ENCODE measurements at places on chromosomes 2 and 18.
A peak's percentile ranks its signal among the peaks of the same experiment; 100 is the strongest.

GRCh38 chr2:213227458-213227857 is 56.8 kb upstream of the SPAG16 start:
- no peak for DNase-seq

DNA sequence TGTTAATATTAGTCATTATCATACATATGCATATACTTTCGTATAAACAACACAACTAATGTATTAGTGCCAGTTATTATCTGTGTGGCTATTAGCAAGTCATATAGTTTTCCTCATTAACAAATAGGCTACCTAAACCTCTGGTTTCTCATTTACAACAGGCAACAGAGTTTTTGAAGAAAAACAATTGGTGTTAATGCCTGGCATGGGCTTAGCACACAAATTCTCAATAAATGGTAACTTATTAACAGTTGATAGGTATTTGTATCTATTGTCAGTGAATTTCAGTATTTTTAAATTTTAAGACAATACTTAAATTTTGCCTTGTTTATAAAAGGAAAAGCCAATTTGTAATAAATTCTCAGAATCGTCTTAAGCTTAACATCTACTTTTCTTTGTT is 182.5 kb downstream of the PMAIP1 start:
- no peak for DNase-seq

- no peak for DNase-seq
These were observed 16.2 kb downstream of the ACTG2 start for GRCh38 chr2:73908689-73909652.

DNA sequence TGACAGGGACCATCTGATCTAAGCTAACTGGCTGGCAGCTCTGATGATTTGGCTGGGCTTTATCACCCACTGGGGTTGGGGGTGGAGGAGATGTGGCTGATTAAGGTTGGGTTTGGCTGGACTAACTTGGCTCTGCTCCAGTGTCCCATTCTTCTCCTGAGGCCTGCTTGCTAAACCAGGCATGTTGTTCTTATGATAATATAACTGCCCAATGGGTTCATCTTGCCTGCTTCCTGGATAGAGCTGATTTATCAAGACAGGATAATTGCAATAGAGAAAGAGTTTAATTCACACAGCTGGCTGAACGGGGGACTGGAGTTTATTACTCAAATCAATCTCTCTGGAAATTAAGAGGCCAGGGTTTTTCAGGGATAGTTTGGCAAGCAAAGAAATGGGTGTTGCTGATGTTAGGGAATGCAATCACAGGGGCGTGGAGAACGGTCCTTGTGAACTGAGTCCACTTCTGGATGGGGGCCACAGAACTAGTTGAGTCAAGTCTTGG is 150.4 kb downstream of the PTH2R start:
- DNase-seq, result no peak

GRCh38 chr18:59005262-59005661 is 134.4 kb upstream of the SEC11C start:
- DNase-seq, result no peak

DNA sequence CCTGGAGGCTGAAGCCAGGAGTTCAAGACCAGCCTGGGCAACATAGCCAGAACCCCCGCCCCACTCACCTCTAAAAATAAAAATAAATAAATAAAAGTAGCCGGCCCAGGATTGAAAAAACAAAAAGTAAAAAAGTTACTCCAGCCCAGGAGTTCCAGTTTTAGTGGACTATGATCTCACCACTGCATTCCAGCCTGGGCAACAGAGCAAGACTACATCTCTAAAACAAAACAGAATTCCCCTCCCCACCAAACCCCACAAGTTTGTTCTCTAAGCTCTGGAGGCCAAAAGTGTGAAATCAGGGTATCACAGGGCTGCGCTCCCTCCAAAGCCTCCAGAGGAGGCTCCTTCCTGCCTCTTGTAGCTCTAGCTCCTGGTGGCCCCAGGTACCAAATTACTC is 1.7 kb downstream of the D2HGDH start:
- no peak for DNase-seq

DNA sequence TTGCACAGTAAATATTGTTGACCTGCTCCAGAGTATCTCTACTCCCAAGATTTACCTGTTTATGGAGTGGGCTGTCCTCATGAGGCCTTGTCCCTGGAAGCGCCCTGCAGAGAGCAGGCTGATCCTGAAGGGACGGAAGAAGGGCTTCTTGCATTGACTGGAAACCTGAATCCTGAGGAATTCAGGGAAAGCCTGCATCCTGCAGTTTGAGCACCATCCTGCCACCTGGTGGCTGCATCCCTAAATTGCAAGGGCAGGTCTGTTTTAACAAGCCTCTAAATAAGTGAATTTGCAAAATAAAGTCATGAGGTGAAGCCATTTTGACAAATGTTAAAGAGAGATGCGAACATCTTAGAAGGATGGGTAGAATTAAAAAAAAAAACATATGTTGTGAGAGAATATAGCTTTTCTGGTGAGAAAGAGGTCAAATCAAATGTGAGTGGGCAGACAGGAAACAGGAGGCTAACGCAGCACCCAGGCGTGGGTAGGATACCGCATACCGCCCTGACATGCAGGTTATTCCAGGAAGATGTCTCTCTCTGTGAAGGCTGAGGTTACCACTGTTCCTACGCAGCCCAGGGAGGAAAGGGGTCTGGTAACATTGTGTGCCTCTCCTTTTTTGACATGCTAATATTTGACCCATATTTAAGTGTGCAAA is 754.9 kb downstream of the RNF144A start:
- DNase-seq, result peak; percentile 54

GRCh38 chr18:50469380-50469781 is 90.5 kb upstream of the MAPK4 start:
- no peak for DNase-seq

- no peak for DNase-seq
These were observed 2.7 kb upstream of the GEMIN6 start for GRCh38 chr2:38775097-38775920.

GRCh38 chr2:161844822-161845221 is 220.6 kb downstream of the SLC4A10 start:
- DNase-seq, result no peak

- DNase-seq, result no peak
These were observed 365.3 kb downstream of the TDRD15 start for GRCh38 chr2:21489080-21489479.

GRCh38 chr2:16101196-16101595 is 160.8 kb downstream of the MYCN start:
- no peak for DNase-seq

DNA sequence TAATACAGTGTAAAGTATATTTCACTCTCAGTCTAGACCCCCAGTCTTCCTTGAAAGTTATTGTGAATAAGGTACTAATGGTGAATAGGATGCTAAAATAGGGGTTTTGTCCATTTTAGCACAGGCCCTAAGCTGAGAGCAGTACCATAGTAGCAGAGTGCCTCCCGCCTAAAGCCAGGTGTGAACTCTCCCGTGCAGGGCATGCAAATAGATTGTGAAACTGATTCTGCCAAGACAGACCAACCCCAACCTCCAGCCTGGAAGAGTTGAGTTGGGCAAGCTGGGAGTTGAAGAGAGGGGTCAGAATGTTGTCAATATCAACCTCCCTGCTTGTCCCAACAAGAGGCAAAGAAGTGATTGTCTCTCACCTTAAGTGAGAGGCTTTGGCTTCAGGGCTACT is 97.4 kb upstream of the CYRIA start:
- no peak for DNase-seq

GRCh38 chr2:140865837-140866236 is 1265.0 kb downstream of the LRP1B start:
- no peak for DNase-seq

DNA sequence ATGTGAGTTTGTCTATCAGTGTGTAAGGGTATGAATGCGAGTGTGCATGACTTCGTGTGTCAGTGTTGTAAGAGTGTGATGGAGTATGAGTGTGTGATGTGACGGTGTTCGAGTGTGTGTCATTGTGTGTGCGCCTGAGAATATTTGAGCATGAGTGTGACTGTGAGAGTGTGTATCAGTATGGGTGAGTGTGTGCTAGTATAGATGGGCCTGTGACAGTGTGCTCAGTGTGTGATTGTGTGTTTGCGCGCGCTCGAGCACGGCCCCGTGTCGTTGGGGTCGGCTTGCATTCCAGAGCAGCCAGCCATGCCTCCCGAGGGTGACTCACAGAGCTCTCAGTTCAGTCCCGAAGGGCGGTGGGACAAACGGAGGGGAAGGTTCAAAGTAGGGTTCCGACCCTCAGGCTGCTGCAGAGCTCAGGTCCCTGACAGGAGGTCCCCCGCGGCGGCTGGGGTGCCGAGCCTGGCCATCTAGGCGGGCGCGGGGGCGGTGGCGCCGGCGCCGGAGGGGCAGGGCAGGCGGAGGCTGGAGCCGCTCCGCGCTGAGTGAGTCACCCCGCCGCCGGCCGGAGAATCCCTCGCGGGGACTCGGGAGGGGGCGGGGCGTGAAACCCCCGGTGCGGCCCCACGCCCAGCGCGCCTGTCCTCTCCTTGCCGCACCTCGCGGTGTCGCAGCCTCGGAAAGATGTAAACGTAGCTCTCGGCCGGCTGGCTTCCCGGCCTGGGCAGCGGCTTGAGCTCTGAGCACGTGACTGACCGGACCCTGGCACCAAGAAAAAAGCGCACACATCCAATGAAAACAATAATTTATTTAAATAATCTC is 3.8 kb downstream of the DLX2 start:
- no peak for DNase-seq

Measured in CD4-positive, alpha-beta T cell treated with Interleukin-2 at 100 ng/mL for 4 hours (primary cell).